Ureter (tissue), 1 donor: ENCODE measurements at places on chromosomes 7 and 10. TPM values are rescaled to one million over a fixed set of nuclear protein-coding genes. Genes with fewer than 3 reads are reported as not detected.

The CALHM1 gene
- total RNA-seq = not detected

The PHKG1 gene
- total RNA-seq = 3.1 TPM

The TSPAN33 gene
- 11.1 TPM for total RNA-seq

DNA sequence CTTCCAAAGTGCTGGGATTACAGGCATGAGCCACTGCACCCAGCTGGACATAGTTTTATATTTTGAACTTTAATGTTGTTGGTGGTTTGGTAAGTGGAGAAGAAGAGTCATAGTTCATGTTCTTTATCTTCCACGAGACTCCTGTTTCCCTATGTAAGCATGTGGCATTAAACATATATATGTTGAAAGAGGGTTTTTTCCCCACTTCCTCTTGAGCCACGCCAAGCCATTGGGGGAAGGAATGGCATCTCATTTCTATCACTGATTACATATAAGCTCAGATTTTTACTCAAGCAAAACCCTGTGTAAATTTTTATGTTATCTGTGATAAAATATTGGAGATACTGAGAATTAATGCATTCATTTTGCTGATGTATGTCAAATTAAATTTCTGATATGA, 300.4 kb downstream of the PHF14 start:
- DNase-seq = no peak

DNA sequence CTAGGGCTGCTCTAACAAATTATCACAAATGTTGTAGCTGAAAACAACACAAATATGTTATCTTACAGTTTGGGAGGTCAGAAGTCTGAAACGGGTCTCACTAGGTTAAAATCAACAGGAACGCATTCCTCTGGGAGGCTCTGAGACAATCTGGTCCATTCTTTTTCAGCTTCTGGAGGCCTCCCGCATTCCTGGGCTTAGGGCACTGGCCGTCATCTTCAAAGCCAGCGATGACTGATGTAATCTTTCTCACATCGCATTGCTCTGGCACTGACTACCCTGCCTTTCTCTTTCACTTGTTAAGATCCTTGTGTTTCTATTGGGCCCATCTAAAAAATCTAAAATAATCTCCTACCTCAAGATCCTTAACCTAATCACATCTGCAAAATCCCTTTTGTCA, 1071.5 kb upstream of the C7orf33 start:
- no peak for DNase-seq

DNA sequence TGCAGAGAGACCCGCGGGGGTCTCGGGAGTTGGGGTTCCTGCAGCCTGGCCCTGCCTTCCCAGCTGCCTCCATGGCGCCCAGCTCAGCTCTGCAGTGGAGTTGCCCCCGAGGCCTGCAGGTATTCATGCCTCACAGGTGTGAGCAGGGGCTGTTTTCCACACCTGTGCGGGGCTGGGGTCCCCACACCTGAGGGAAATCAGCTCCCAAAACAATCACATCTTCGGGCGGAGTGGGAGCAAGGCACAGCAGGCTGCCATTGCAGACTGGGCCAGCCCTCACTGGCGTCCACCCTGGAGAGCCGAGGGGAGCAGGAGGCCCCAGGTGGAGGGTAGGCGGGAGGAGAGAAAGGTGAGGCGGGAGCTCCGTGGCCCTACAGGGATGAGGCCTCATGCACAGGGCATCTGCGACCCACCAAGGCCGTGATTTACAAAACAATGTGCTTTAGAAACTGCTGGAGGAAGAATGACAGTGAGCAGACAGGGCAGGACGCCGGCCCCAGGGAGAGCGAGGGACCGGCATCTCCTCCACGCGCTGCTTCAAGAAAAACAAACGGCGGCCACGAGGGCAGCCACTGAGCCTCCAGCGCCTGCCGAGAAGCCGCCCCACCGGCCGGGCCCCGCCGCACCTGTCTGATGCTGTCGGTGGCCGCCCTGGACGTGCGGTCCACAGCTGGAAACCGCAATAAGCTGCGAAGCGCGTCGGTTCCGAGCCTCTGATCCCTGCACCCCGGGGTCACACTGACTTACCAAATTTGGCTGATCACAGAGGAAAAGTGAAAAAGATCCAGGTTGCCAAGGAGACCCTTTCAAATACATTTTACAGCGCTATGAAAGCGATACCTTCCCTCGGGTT, 53.0 kb upstream of the PDGFA start:
- DNase-seq = no peak

DNA sequence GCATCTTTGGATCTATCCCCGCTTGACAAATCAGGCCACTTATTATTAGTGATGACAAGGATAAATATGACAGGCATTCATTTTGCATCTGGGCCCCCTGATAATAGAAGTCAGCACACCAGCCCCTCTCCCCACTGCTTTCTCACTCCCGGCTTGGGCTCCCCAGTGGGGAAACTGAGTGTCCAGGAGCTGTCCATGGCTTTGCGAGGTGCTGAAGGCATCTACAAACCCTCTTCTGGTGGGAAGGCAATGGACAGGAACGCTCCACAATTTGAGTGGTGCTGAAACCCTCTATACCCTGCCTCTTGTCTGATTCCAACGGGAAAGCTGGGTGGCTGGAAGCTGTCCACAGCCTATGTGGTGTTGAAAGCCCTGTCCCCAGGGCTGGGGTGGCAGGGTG, 61.7 kb upstream of the PCBD1 start:
- no peak for DNase-seq
